ENCODE measurements at places on chromosomes 2 and 18.

- no peak for DNase-seq
Measured at GRCh38 chr2:215395687-215396460, 40.0 kb downstream of the FN1 start.

GRCh38 chr2:98947554-98947953 is 11.5 kb upstream of the CRACDL start:
- no peak for DNase-seq

DNA sequence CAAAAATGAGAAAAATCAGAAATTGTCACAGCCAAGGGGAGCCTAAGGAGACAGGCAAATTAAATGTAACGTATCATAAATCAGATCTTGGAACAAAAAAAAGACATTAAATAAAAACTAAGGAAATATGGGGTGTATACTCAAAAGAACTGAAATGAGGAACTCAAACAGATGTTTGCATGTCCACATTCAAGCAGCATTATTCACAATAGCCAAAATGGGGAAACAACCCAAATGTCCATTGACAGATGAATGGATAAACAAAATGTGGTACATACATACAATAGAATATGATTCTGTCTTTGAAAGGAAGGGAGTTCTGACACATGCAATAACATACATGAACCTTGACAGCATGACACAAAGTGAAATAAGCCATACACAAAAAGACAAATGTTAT is 155.8 kb upstream of the KLF7 start:
- DNase-seq: no peak

- no peak for DNase-seq
Measured at GRCh38 chr2:144249035-144249637, 270.8 kb downstream of the ZEB2 start.

DNA sequence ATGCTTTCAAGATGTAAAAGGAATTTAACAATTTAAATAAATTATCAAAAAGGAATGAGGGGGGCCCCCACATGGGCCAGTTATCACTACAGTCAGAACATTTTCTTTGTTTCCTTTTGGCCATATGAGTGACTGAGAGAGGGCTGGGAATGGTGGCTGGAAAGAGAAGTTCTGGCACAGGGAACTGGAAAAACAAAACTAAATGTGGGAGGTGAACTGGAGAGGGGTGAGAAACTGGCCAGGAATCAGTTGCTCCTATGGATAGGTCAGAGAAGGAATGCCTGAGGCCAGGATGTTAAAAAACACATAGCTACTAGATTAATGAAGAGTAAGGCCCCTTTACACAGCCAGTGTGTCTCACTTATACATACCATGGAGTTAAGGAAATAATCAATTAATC is 121.0 kb downstream of the RBMS1 start:
- no peak for DNase-seq

DNA sequence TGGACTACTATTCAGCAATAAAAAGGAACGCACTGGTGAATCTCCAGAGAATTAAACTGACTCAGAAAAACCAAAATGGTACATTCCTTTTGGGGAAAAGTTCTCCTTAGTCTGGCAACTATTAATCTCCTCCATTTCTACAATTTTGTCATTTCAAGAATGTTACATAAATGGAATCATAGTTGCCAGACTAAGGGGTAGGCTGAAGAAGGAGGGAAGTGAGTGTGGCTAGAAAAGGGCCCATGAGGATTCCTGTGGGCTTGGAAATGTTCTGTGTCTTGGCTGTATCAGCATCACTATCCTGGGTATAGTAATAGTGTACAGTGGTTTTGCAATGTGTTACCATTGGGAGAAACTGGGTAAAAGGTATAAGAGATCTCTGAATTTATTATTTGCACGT is 72.4 kb downstream of the ZAP70 start:
- DNase-seq: no peak

Data from SW480 (cell line).